ENCODE measurements at places on chromosomes 3 and 15.

- peak; percentile 12 for DNase-seq
Observed at GRCh38 chr3:72523429-72524151, 324.7 kb downstream of the SHQ1 start.

- DNase-seq, result no peak
Observed at GRCh38 chr3:42678447-42678846, 6.9 kb upstream of the KLHL40 start.

DNA sequence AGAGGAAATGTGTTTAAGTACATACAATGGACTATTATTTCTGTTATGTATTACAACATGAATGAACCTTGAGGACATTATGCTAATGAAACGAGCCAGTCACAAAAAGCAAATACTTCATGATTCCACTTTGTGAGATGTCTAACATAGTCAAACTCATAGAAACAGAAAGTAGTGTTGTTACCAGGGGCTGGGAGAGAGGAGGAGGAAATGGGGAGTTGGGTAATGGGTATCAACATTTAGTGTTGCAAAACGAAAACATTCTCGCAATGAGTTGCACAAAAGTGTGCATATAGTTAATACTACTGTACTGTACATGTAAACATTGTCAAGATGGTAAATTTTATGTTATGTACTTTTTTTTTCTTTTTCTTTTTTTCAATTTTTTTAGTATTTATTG lies 194.3 kb downstream of the IL5RA start:
- no peak for DNase-seq

- DNase-seq, result no peak
Observed at GRCh38 chr15:68228143-68228970, 1.2 kb downstream of the CLN6 start.

Data from epithelial cell of proximal tubule (primary cell).